ENCODE measurements at places on chromosomes 13 and 19.

DNA sequence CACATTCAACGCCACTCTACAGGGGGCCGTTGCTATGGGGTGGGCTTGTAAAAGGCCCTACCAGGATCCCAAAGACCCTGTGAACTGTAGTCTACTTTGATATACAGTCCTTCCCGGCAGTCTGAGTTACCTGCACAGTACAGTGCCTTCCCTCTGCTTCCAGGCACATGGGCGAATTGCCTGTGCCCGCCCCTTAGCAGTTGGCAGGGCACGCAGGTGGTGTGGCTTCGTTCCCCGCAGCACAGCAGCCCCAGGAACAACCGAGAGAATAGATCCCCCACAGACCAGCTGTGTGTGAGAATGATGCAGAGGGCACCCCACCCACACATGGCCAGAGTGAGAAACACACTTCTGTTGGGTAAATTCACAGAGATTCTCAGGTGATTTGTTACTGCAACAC is 60.6 kb downstream of the MRPL57 start:
- DNase-seq, result no peak

DNA sequence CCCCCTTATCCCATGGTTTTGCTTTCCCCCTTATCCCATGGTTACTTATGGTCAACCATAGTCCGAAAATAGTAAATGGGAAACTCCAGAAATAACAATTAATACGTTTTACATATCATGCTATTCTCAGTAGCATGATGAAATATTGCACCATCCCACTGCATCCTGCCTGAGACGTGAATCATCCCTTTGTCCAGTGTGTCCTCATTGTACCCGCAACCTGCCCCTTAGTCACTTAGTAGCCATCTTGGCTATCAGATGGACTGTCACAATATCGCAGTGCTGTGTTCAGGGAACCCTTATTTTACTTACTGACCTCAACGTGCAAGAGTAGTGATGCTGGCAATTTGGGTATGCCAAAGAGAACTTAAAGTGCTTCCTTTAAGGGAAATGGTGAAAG is 10.5 kb upstream of the NBEA start:
- no peak for DNase-seq

DNA sequence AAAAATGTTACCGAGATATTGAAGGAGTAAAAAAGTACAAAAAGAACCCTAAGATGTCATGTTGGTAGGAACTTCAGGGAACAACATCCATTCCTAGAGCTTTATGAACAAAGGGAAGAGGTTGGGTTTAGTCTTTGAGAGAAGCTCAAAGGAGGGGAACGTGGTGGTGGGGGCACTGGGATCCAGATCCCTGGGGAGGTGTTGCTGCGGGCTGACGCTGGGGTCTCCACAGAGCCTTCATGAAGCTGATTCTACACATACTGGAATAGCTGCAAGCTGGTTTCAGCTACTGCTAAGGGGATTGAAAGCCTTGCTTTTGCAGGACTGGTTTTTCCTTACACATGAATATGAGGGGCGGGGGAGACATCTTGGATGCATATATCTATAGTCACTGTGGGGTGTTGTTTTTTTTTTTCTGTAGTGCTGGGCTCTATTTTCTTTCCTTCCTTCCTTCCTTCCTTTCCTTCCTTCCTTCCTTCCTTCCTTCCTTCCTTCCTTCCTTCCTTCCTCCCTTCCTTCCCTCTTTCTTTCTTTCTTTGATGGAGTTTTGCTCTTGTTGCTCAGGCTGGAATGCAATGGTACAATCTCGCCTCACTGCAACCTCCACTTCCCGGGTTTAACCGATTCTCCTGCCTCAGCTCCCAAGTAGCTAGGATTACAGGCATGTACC is 6.5 kb upstream of the MZF1 start:
- no peak for DNase-seq

GRCh38 chr19:6754653-6755463 is 12.4 kb downstream of the SH2D3A start:
- no peak for DNase-seq

DNA sequence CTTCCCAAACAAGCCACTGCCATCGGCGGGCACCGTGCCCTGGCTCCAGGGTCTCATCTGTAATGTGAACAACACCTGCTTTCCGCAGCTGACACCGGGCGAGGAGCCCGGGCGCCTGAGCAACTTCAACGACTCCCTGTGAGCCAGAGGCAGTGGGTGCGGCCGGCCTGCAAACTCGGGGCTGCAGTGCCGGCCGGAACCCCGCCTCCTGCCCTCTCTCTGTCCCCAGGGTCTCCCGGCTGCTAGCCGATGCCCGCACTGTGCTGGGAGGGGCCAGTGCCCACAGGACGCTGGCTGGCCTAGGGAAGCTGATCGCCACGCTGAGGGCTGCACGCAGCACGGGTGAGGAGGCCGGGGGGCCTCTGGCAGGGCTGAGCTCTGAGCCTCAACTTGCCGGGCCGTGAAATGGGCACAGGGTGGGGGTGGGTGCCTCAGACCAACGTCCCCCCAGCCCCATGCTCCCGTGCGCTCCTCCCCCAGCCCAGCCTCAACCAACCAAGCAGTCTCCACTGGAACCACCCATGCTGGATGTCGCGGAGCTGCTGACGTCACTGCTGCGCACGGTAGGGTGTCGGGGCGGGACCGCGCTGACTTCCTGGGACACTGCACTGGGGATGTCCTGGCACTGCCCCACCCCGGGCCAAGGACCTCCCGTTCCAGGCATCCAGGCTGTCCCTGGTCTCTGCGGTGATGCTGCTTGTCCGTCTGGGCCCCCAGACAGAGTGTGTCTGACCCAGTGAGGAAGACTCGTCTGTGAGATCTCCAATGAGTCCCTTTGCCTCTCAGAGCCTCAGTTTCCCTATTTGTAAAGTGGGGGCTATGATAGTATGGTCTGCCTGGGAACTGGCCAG is 2.2 kb downstream of the ABCA7 start:
- DNase-seq, result no peak

GRCh38 chr19:47283405-47284059 is 8.8 kb downstream of the INAFM1 start:
- DNase-seq, result no peak

- no peak for DNase-seq
These were observed 164.2 kb downstream of the ABCC4 start for GRCh38 chr13:95137096-95137495.

DNA sequence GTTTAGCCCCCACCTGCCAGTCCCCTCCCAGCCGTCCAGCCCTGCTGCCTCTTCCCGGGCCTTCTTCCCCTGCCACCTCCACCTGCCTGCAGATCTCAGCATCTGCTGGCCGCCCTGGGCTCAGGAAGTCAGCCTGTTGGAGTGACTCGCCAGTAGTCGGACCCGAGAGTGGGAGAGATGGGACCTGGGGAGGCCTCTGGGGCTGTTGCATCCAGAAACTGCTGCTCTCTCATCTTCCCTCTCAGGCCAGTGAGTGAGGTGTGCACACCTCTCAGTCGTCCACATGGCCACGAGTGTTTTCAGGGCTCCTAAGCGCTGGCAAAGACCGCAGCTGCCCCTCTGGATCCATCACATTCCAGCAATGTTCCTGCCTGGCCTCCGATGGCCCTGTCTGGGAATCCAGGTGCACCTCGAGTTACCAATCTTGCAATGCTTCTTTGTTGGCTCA is 151.8 kb upstream of the SOX1 start:
- DNase-seq, result no peak

- no peak for DNase-seq
These were observed 12.5 kb downstream of the FEM1A start for GRCh38 chr19:4803736-4804695.
